ENCODE measurements at places on chromosomes 11 and 22. TPM values are rescaled to one million over a fixed set of nuclear protein-coding genes. Genes with fewer than 3 reads are reported as not detected.

SLC36A4 gene
- 17.5 TPM for total RNA-seq

MOB2 gene
- total RNA-seq: 19.9 TPM

PANX2 gene
- 0.66 TPM for total RNA-seq

YPEL4 gene
- 0.66 TPM for total RNA-seq

SNX32 gene
- total RNA-seq: 0.44 TPM

BIK gene
- not detected for total RNA-seq
